Stimulated activated CD8-positive, alpha-beta memory T cell treated with anti-CD3 and anti-CD28 coated beads, Interleukin-15, amount 100 ng/mL, for 1 hour (primary cell): ENCODE measurements at places on chromosomes 7 and 10.

GRCh38 chr7:47000561-47000960, 581.4 kb downstream of the TNS3 start:
- DNase-seq = no peak

DNA sequence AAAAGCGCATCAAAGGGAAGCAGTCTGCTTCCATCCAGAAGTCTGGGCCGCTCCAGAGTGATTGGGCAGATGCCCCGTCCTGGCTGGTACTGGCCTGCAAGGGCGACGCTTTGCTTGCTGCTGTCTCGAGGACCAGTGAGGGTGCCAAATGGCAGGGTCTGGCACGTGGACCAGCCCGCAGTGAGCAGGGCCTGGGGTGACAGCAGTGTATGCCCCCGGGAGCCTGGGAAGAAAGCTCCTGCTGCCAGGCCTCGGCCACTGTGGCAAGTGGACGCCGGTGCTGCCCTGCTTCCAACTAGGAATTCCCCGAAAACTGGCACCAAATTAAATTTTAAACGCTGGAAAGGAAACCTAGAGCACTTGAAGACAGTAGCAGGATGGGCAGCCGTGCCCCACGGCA, 357.0 kb upstream of the MKI67 start:
- no peak for DNase-seq

GRCh38 chr7:27097686-27098577, 2.1 kb upstream of the HOXA1 start:
- no peak for DNase-seq

- no peak for DNase-seq
Measured at GRCh38 chr7:37796138-37796775, 52.1 kb upstream of the NME8 start.

- no peak for DNase-seq
Measured at GRCh38 chr7:102966465-102966864, 53.7 kb downstream of the LRRC17 start.

GRCh38 chr10:128859738-128860386, 607.2 kb upstream of the MGMT start:
- DNase-seq = no peak

- no peak for DNase-seq
Measured at GRCh38 chr10:91050371-91051034, 129.6 kb upstream of the ANKRD1 start.

DNA sequence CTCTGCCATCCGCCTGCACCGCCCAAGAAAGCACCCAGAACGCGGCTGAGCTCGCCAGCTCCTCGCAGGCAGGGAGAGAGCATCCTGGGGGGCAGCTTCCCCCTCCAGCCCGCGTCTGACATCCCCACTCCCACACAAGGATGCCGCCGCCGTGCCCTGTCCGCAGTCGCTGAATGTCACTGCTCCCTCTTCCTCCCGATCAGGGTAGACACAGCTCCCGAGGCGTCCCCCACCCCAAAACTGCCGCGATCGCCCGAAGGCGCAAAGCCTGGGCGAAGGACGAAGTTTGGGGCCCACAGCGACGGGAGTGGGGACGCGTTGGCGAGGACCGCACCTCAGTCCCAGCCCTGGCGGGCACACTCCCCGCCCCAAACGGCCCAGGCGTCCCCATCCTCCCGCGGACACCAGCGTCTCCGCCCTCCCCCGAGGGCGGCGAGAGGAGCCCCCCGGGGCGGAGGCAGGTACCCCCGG, 1.5 kb upstream of the KAT6B start:
- no peak for DNase-seq
